ENCODE measurements at places on chromosomes 3 and 15.

DNA sequence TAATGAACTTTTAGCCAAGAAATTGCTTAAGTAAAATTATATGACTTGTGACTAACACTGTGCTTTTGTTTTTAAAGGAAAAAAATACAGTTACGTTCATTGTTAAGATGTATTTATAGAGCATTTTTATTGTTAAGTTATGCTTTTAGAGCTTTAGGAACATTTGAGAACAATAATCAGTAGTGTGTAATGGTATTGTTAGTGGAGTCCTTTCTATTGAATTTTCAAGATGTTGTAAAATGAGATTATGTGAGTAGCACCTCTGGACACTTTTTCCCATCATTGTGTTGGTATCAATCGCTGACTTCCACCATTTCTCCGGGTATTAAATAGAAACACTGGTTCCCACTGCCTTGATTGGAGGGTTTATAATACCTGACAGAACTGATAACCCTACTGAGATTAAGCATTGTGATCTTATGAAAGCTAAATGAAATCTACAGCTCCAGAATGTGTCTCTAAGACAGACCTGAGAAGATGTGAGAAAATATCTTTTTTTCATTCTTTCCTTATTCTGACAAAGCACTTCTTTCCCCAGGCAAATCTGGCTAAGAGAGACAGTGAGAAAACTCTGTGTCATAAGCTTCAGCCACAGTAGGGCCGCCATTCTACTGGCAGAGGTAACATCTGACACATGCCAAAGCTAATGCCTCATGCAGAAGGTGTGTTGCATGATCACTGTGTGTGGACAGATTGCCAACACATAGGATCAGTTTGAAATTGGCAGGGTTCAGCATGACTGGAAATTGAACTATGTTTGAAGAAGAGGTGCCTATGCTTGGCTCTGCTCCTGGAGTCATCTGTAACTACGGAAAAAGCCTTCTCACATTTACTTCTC is 610.8 kb downstream of the MECOM start:
- DNase-seq: no peak

DNA sequence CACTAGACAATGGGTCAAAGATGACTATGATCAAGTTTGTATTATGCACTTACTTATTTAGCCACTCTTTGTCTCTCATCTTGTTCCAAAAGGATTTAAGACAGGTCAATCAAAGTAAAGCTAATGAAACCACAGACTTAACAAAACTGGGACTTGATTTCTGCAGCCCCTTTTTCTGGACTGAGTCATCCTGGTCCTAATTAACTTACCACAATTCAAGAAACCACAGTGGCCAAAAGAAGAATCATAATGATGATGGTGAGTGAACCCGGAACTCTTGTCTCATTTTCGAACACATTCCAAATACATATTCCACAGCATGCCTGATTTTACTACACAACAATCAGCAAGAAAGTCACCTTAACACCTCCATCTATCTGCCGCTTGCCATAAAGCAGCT is 1333.0 kb downstream of the ROBO1 start:
- no peak for DNase-seq

- no peak for DNase-seq
Measured at GRCh38 chr15:76127169-76127568, 67.4 kb downstream of the TMEM266 start.

GRCh38 chr3:121834157-121834670 is 646 bp downstream of the IQCB1 start:
- no peak for DNase-seq

DNA sequence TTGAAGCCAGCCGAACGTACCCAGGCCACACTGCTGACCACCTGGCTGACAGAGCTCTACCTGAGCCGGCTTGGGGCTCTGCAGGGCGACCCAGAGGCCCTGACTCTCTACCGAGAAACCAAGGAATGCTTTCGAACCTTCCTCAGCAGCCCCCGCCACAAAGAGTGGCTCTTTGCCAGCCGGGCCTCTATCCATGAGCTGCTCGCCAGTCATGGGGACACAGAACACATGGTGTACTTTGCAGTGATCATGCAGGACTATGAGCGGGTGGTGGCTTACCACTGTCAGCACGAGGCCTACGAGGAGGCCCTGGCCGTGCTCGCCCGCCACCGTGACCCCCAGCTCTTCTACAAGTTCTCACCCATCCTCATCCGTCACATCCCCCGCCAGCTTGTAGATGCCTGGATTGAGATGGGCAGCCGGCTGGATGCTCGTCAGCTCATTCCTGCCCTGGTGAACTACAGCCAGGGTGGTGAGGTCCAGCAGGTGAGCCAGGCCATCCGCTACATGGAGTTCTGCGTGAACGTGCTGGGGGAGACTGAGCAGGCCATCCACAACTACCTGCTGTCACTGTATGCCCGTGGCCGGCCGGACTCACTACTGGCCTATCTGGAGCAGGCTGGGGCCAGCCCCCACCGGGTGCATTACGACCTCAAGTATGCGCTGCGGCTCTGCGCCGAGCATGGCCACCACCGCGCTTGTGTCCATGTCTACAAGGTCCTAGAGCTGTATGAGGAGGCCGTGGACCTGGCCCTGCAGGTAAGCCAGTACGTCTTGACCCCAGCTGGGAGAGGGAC is 6.2 kb downstream of the VPS18 start:
- no peak for DNase-seq

DNA sequence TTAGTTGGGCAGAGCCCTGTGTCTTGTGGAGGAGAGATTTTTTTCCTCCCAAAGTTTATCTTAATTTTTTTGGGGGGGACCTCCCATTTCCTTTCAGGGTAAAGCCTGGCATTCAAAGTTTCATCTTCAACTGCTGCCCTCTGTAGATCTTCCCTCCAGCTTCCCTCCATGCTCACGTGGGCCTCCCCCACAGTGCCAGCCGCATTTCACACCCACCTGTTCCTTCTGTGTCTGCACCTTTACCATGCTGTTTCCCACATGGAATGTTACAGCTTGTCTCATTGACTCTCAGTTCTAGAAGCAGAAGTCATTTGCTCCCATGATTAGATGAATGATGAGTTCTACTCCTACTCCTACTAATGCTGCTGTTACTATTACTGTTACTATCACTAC is 6.5 kb downstream of the CELF6 start:
- no peak for DNase-seq

GRCh38 chr15:57354436-57355123 is 21.7 kb upstream of the CGNL1 start:
- DNase-seq: no peak

GRCh38 chr3:74624301-74624700 is 9.8 kb upstream of the CNTN3 start:
- DNase-seq: no peak

GRCh38 chr3:171055336-171056178 is 29.0 kb upstream of the SLC2A2 start:
- DNase-seq: peak; percentile 43

- DNase-seq: no peak
Measured at GRCh38 chr3:52515192-52515591, 18.5 kb downstream of the NT5DC2 start.

DNA sequence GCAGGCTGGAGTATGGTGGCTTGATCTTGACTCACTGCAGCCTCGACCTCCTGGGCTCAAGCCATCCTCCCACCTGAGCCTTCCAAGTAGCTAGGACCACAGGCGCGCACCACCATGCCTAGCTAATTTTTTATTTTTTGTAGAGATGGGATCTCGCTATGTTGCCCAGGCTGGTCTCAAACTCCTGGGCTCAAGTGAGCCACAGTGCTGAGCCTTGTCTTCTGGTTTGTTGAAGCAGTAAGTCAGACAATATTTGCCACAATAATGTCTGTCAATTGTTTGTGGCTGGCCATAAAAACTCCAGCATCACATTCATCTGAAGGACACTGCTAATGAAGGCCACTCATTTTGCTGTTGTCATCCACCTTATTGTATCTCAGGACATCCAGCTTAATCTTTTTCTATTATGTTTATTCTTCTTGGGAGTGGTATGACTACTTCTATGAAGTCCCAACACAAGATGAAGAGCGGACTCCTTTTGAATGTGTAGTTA is 185.9 kb downstream of the FNDC3B start:
- DNase-seq: no peak

DNA sequence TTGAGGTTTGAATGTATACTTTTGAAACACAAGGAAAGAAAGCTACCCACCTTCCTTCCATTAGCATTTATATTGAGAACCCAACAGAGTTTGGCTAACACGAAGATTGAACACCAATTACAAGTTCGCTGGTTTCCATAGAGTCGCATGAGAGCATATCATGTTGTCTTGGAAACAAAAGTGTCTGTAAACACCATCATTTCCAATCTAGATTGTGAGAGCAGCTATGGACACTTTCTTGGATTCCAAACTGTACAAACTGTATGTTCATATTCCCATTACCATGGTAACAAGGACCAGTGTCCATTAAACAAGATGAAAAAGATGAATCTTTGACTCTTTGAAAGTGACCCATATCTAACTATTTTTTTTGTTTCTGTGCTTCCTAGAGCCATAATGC is 529.9 kb upstream of the ROBO1 start:
- no peak for DNase-seq

Measured in NCI-H226 (cell line).